GM10248 (cell line): ENCODE measurements at places on chromosomes 2 and 18.

GRCh38 chr2:220785178-220785577 is 786.9 kb downstream of the EPHA4 start:
- no peak for DNase-seq

GRCh38 chr2:235070063-235070706 is 118.4 kb downstream of the SH3BP4 start:
- no peak for DNase-seq

DNA sequence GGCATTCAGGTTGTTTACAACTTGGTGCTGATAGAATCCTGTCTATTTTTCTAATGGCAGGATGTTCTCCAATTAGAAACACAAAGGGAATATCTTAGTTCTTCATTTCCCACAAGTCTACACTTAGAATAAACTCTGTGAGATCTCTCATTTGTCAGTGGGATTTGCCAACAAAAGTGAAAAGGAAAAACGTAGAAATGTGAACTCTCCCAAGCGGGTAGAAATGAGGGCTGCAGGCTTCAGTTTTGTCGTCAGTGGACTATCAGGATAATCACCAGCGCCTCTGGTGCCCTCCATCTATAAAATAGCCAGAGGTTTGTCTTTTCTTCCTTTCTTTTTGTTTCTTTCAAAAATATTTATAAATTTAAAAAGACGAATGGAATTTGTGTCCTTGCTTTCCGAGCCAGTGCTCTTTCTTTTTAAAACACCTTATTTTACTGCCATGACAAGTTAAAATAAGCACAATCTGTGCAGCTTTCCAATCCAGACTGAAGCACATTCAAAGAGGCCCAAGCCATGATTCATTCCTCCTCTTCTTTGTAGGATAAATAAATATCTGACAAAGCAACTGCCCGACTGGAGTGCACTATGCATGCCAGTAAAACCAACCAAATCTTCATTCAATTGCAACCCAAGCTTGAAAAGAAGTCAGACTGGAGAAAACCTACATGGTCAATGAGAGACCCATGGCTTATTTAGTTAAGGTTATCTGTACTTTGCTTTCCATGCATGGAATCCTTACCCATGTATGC is 185.8 kb downstream of the ANKRD44 start:
- DNase-seq: no peak

GRCh38 chr2:189959450-189959849 is 103.1 kb downstream of the MSTN start:
- DNase-seq: no peak

GRCh38 chr2:233369897-233370685 is 15.8 kb downstream of the DGKD start:
- DNase-seq: no peak

DNA sequence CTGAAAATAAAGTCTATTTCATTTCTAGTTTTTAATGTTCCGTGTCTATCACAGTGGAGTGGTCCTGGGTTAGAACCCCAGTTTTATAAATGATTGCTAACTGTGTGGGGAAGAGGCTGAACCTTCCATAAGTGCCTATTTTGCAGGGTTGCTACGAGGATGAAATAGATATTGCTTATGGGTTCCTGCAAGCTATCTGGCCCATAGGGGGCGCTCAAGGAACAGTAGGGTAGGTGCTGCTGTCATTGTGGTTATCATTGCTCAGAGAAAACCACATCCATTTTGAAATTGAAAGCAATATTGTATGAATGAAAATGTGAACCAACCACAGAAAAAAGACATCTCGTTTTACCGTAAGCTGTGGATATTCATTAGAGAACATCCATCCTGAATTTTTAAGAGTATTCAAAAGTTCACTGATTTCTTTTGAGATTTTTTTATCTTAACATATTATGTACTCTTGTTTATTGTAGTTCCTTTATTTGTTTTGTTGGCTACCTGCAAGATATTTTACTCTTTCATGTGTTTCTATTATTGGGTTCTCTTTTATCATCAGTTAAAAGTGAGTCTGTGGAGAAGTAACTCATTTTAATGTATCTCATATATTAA is 261.6 kb downstream of the NAPG start:
- peak; percentile 71 for DNase-seq

- DNase-seq: no peak
Measured at GRCh38 chr2:191977754-191978153, 130.9 kb upstream of the CAVIN2 start.

GRCh38 chr2:54233832-54234649 is 22.0 kb downstream of the TSPYL6 start:
- DNase-seq: no peak

GRCh38 chr18:58900015-58900649 is 35.5 kb downstream of the ZNF532 start:
- no peak for DNase-seq

DNA sequence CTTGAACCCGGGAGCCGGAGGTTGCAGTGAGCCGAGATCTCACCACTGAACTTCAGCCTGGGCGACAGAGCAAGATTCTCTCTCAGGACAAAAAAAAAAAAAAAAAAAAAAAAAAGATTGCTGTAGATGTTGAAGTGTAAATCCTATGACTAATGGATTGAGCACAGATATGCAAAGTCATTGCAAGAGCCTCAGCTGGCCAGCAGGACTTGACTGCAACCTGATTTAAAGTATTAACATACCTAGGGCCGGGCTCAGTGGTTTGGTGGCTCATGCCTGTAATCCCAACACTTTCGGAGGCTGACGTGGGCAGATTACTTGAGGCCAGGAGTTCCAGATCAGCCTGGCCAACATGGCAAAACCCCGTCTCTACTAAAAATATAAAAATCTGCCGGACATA is 103.4 kb upstream of the MSH2 start:
- no peak for DNase-seq

DNA sequence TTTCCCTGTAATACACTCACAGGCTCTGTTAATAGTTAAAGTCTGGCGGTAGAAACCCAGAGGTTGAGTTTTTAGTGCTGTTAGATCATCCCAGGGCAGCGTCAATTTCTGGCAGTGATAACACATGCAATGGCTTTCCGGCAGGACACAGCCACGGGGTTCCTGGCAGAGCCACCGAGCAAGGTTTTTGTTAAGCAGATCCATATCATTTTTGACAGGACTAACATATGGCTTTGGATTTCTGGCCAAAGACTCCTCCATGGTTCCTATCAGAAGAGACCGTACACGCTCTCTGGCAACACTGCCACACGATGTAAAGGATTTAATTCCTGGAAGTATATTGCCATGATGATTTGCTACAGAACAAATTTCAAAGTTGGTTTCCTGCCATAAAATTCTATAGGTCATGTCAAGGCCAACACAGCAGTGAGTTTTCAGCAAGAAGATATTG is 854.3 kb downstream of the LRRTM4 start:
- no peak for DNase-seq

GRCh38 chr2:99619151-99619550 is 129.3 kb upstream of the REV1 start:
- DNase-seq: no peak

GRCh38 chr2:240203788-240204270 is 63.4 kb upstream of the OTOS start:
- no peak for DNase-seq
